ENCODE measurements at places on chromosomes 11 and 22.

DNA sequence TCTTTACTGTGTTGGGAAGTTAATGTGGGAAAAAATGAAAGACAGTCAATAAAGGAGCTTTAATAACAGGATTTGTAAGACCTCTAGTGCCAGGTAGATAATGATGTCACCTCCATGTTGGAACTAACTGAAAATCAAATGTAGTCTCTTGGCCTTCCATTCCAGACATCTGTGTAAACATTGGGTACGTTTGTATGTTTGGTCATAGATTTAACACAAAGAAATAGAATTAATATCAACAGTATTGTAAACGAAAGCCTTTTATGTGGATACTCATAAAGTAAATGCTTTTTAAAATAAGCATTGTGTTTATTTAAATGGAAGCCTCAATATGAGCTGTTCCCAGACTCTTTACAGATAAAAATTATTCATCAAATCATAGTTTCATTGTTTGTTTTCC lies 605.7 kb downstream of the METTL15 start:
- no peak for DNase-seq

DNA sequence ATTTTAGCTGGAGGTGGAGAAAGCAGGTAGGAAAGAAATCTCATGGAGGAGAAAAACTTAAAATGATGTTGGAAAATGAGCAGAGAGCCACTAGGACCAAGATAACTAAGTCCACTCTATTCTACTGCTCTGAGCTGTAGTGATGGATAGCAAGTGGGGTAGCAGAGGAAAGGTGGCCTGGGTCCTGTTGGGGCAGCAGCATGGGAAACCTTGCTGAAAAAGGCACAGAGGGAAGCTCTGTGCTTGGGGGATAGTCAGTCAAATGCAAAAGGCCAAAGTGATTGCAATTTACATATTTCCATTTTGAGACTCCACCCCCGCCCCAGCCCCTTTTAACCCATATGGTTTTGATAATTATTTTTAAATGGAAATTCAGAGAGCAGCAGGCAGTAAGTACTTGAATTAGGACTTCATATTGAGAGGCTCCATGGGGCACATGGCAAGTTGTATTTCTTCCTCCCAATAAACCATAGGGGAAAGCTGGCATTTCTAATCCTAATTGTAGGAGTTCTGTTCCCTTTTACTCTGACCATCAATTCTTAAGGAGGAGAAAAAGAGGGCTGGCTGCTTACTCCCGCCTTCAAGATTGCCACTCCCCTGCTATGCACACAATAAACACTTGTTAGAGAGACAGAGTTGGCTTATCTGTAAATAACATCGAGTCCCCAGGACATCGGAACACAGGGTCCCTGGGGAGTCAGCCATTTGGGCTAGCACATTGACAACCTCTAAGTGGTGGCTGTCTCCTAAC lies 1341.5 kb upstream of the TENM4 start:
- no peak for DNase-seq

- DNase-seq: no peak
Measured at GRCh38 chr22:45203150-45203951, 37.3 kb downstream of the KIAA0930 start.

GRCh38 chr22:21663738-21664137 lies 2.1 kb upstream of the PPIL2 start:
- no peak for DNase-seq

DNA sequence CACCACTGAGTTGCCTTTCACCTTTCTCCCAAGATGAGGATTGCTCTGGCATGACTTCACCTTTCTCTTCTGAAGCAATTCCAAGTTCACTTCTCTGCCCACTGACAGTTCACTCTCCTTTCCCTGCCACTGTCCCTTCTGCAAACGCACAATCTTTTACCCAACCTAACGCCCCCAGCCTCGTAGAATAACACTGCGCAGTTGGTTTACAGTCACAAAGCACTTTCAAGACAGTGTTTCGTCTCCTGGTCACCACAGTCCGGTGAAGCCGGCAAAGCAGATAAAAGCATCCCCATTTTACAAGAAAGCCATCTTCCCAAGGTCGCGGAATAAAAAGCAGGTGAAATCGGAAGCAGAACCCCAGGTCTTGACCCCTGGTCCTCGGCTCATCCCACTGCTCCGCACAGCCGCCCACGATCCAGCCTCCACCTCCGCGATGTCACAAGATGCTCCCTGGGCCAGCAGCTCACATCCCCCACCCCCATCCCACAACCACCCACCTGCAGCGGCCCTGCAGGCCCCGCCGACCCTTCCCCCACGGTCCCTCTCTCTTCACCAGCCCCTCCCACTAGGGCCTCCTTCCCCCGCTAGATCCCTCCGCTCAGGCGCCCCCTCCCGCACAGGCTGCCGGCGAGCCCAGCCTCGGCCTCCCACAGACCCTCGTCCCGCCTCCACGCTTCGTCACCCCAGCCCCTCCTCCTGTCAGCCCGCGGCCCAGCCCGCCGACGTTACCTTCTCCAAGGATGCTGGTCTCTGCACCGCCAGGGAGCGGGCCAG lies 585 bp downstream of the PI4KA start:
- peak; percentile 46 for DNase-seq

- no peak for DNase-seq
Measured at GRCh38 chr11:66388780-66389386, 17.3 kb upstream of the SLC29A2 start.

GRCh38 chr11:127470306-127470884 lies 469.8 kb upstream of the KIRREL3 start:
- no peak for DNase-seq

DNA sequence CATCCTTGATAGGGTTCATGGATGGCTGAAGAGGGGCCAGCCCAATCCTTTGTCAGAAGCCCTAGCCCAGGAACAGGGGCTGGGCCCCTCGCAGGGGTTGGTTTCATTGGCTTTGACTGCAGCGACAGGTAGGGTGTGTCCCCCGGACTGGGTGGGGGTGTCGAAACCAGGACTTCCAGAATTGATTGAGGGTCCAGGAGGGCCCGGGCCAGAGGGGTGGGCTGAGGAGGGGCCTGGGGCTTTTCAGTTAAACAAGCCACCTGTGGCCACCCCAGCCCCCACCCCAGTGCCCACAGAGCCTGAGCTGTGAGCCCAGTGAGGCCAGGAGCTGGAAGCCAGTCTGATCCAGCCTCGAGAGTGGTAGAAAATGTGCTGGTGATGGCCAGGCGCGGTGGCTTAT lies 18.1 kb upstream of the PRR5 start:
- DNase-seq: no peak

- DNase-seq: no peak
Measured at GRCh38 chr11:87604350-87604749, 566.6 kb downstream of the TMEM135 start.

DNA sequence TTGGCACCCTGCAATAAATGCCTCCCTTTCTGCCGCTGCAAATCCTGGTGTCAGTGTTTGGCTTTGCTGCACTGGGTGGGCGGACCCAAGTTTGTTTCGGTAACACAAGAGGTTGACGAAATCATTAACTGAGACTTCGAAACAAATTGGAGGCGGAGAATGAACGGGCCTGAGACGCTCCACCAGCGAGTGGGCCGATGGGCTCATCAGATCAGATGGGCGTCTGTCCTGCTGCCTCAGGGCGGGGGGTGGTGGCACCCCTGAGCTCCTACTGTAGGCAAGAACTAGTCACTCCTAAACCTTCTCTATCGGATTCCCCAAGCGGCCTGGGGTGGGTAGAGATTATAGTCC lies 918 bp upstream of the CAPN5 start:
- no peak for DNase-seq

DNA sequence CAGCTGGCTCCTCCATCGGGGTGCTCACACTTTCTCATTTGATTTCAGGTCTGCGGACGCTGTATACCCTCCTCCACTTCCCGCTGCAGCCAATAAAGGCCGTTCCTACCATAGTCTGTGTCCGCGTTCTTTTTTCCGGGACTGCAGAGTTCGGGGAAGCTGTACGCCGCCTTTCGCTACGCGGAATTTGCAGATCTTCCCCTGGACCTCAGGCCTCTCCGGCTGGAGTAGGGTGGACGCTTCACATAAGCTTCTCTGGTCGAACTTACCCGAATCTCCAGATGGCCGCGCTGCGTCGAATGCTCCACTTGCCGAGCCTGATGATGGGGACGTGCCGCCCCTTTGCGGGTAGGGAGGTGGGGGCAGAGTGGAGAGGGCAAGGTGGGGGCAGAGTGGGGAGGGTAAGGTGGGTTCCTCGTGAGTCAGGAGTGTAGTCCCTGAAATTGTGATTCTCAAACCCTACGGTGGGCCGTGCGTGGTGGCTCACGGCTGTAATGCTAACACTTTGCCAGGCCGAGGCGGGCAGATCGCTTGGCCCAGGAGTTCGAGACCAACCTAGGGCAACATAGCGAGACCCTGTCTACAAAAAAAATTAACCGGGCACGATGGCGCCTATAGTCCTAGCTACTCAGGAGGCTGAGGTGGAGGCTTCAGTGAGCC lies 617 bp downstream of the CSKMT start:
- no peak for DNase-seq

Measured in esophagus squamous epithelium (tissue), 5 donors.